H9 (cell line): ENCODE measurements at places on chromosomes 1 and 21. TPM values are rescaled to one million over a fixed set of nuclear protein-coding genes. Genes with fewer than 3 reads are reported as not detected.

The DPH2 gene
- total RNA-seq: 74.4 and 79.6 TPM in 2 replicates

The TRNP1 gene
- total RNA-seq: 38.4 and 39.0 TPM in 2 replicates

The RAB42 gene
- 13.2 and 15.6 TPM in 2 replicates for total RNA-seq

The KLHDC8A gene
- total RNA-seq: 0.96 and 1.0 TPM in 2 replicates

GRCh38 chr1:17089506-17089905 is 29.7 kb downstream of the PADI2 start:
- no peak for DNase-seq
- H3K4me1 ChIP-seq: no peaks in the 10 kb centered on the region
- no peak overlapping the region for H3K4me3 ChIP-seq
- H3K27me3 ChIP-seq: no peaks in the 10 kb centered on the region
- no peak overlapping the region for H3K27ac ChIP-seq

DNA sequence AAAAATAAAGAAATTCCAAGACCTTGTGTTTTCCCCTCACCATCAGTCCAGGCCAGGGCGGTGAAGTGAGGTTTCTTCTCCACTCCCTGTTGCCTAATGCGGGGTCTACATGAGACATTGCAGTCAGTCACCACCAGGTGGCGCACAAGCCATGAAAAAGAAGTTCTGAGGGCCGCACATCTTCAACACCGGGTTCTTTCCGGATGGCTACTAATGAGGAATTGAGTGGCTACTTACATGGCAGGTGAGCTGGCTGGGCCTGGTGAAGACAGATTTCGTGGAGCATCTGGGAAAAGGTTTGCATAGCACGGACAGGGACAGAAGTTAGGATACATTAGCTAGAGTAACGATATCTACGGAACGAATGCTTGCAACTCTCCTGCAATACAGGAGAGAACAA is 15.8 kb upstream of the S100A11 start:
- no peak overlapping the region for H3K27ac ChIP-seq
- H3K4me1 ChIP-seq: no peaks in the 10 kb centered on the region; the same call in 1 of the 2 replicates
- no peak overlapping the region for H3K4me3 ChIP-seq
- DNase-seq: peak; percentile 89

DNA sequence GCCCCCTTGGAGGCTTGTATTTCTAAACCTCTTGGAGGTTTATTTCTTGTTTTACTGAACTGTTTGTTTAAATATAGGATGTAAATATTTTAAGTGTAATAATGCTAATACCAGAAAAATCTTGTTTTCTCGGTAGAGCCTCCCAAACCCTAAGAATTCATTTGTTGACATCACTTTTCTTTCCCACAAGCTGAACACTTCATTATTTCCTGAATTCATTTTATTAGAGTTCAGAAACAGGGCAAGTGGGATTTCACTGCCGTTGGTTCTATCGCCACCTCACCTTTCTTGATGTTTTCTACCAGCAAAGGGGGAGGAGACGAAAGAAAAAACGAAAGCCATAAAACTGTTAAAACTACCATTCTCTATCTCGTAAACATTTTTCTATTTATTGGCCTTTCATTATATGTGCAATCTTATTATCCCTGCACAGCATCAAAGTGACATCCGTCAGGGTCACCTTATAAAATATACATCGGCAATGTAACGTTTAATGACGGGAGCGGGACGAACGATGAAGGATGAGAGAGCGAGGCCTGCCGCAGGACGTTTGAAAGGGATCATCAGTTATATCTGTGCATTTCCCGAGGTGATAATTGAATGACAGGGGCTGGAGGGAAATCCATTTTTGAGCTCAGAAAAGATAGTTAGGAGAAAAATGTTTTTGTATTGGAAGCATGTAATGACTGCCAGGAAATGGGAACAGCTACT is 59.5 kb downstream of the SLC45A1 start:
- H3K27ac ChIP-seq: no peak overlapping the region
- no peak overlapping the region for H3K4me3 ChIP-seq
- H3K4me1 ChIP-seq: peaks cover 3% of the 10 kb centered on the region; the same call in 1 of the 2 replicates
- peaks cover 5% of the 10 kb centered on the region; the same call in 1 of the 2 replicates for H3K36me3 ChIP-seq
- DNase-seq: no peak

DNA sequence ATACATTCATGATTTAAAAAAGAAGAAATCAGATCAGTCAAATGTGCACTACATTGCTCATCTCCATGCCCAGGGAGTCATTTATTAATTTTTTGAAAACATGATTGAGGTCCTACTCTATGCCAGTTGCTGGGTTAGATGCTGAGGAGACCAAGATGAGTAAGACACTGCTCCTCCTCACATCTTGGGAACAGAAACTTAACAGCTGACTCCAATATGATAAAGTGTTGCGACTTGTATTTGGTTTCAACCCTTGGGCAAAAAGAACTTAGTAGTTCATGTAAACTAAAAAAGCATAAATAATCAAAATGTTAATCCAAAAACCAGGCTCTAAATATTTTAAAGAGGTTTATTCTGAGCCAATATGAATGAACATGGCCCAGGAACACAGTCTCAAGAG is 56.9 kb downstream of the OPTC start:
- no peaks in the 10 kb centered on the region for H3K36me3 ChIP-seq
- H3K4me1 ChIP-seq: peaks cover 9% of the 10 kb centered on the region; the same call in 1 of the 2 replicates
- no peak for DNase-seq
- H3K27ac ChIP-seq: no peak overlapping the region

GRCh38 chr1:26239936-26240335 is 5.9 kb downstream of the CEP85 start:
- H3K4me3 ChIP-seq: no peak overlapping the region
- H3K4me1 ChIP-seq: no peaks in the 10 kb centered on the region
- peaks cover 33% of the 10 kb centered on the region for H3K36me3 ChIP-seq
- no peak for DNase-seq

DNA sequence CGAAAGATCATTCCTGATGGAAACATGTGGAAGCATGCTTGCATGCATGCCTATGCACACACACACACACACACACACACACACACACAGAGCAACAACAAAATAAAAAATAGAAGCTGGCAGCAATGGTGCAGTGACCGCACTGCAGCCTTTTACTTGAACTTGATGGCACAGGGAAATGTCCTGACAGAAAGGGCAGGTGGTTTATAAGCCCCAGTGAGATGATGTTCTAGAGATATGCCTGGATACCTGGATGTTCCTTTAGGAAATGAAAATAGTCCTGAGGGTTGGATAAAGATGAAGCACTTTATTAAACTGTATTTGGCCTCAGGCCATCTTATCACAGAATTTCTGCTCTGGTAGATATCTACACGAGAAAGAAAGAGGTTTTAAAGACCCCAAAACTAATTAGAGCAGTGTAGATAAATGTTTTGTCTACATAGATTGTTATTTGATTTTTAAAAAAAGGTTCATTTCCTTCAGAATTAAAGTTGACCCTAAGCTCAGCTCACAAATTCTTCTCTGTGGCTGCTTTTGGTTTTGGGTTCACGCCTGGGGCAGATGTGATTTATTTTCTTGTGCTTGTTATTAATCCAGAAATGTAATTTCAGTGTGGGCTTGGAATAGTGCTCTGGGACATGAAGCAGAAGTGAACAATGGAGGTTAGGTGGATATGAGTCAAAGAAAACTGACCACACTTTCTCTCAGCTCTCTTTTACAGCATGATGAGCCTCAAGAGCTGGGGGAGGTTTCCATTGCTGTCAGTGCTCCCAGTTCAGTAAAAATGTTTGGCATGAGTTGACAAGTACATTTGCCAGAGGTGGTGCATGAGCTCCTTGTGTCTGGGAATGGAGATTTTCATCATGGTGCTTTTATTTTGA is 22.9 kb downstream of the ADAM30 start:
- no peak overlapping the region for H3K4me3 ChIP-seq
- H3K27me3 ChIP-seq: no peaks in the 10 kb centered on the region
- H3K36me3 ChIP-seq: no peaks in the 10 kb centered on the region
- no peaks in the 10 kb centered on the region for H3K4me1 ChIP-seq
- no peak overlapping the region for H3K27ac ChIP-seq
- DNase-seq: no peak

DNA sequence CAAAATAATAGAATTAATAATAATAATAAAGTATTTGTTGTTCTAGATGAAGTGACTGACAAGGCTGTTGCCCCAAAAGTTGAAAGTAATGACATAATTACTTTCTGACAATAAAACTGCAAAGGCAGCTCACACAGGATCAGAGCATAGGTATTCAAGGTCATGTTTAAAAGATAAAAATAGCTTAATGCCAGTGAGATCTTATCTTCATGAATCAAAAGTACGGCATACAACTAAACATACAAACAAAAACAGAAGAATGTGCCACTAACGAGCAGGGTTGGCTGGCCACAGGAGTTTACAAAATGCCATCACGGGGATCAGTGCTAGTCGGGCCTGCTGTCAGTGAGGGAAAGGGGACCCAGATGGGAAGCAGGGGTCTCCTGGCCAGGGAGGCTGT is 22.4 kb upstream of the TMPRSS2 start:
- no peak overlapping the region for H3K4me3 ChIP-seq
- no peak for DNase-seq
- no peaks in the 10 kb centered on the region for H3K27me3 ChIP-seq
- H3K27ac ChIP-seq: no peak overlapping the region

- H3K27me3 ChIP-seq: no peaks in the 10 kb centered on the region
- peaks cover 17% of the 10 kb centered on the region; the same call in 1 of the 2 replicates for H3K4me1 ChIP-seq
- no peak for DNase-seq
- peak overlapping the region; percentile 85 for H3K27ac ChIP-seq
These were observed 13.1 kb downstream of the UBIAD1 start for GRCh38 chr1:11285883-11286734.

DNA sequence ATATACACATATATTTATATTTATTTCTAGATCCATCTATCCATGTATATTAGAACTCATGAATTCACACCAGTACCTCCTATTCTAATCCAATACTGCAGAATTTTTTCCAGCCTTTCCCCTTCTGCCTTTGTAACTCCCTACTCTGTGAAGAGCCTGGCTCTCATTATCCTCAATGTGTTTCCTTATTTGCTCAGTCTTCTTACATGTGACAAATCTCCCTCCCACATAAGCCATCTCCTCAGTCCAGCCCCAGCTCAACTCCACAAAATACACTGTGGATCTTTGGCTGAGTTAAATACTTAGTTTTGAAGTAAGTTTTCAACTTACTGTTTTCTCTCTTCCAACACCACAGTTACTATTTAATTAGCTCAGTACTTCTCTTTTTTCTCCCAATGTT is 45.7 kb downstream of the ATP5PO start:
- no peaks in the 10 kb centered on the region for H3K27me3 ChIP-seq
- no peak for DNase-seq
- H3K27ac ChIP-seq: no peak overlapping the region
- H3K4me1 ChIP-seq: no peaks in the 10 kb centered on the region
- no peaks in the 10 kb centered on the region for H3K36me3 ChIP-seq
- H3K4me3 ChIP-seq: no peak overlapping the region

GRCh38 chr1:41811051-41811795 is 107.5 kb downstream of the HIVEP3 start:
- peak overlapping the region; percentile 50 for H3K4me3 ChIP-seq
- H3K27ac ChIP-seq: no peak overlapping the region
- no peaks in the 10 kb centered on the region for H3K4me1 ChIP-seq
- H3K27me3 ChIP-seq: no peaks in the 10 kb centered on the region
- no peaks in the 10 kb centered on the region; the same call in 2 of the 3 replicates for H3K36me3 ChIP-seq
- no peak for DNase-seq

GRCh38 chr1:165060285-165060793 is 296.2 kb downstream of the LMX1A start:
- no peak overlapping the region for H3K4me3 ChIP-seq
- H3K36me3 ChIP-seq: no peaks in the 10 kb centered on the region
- H3K27me3 ChIP-seq: peaks cover 9% of the 10 kb centered on the region; the same call in 1 of the 2 replicates
- peaks cover 3% of the 10 kb centered on the region; the same call in 1 of the 2 replicates for H3K4me1 ChIP-seq
- H3K27ac ChIP-seq: no peak overlapping the region
- no peak for DNase-seq

- H3K4me3 ChIP-seq: no peak overlapping the region
- no peak for DNase-seq
- H3K4me1 ChIP-seq: no peaks in the 10 kb centered on the region
These were observed 71.1 kb downstream of the SKI start for GRCh38 chr1:2299131-2299627.

DNA sequence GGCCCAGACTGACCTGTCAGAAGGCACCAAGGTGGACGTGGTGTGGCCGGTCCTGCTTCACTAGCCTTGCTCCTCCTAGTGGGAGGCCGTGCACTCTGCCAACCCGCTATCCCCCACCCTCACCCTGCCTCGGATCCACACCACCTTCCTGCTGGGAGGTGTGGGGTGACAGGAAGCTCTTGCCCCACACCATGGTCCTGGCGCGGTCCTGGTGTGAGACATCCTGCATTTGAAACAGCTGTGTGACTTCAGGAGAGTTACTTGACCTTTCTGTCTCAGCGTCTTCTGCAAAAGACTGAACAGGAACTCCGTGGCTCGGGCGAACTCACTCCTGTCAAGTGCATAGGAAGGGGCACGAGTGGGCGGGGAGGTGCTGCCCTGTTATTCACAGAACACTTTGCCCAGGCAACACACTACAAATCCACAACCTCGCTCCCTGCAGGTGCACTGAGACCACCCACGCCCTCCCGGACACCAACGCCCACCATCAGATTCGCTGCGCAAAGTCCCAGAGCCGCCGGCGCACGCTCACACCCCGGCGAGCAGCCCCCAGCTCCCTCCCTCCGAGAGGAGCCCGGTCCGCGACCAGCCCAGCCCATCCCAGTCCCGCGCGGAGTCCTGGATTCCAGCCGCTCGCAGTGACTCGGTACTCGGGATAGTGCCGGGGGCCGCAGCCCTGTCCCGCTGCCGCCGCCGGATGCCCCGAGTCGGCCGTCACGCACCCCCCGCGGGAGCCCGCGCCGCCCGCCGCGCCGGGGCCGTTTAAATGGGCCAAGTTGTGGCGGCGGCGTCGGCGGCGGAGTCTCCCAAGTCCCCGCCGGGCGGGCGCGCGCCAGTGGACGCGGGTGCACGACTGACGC is at the start of gene SAMD11:
TSS of gene SAMD11 (plus strand) at position 793 of the 860 bp plus-strand sequence. CDS start 509 bp downstream, outside the sequence.
- H3K27ac ChIP-seq: no peak within 1 kb of the TSS
- H3K36me3 ChIP-seq: no peaks in the 10 kb centered on the region; the same call in 2 of the 3 replicates
- DNase-seq: peak; percentile 68
- H3K4me1 ChIP-seq: no peaks in the 10 kb centered on the region
- H3K27me3 ChIP-seq: peaks cover 77% of the 10 kb centered on the region

DNA sequence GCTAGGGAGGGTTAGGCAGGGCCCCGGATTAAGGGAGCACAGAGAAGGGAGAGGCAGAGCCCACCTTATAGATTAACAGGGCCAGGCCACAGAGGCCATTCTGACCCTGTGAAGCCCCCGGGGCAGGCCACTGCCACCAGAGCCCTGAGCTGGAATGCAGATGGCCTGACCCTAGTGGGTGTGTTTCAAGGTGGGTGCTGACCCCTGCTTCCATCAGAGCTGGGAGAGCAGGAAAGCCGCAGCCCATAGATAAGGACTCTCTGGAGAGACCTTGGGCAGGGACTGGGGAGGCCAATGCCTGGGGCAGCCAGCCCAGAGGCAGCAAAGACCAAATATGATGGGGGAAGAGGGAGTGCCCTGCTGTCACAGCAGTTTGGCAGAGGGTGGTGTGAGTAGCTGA is 35.9 kb downstream of the NCMAP start:
- no peaks in the 10 kb centered on the region for H3K4me1 ChIP-seq
- no peak overlapping the region for H3K27ac ChIP-seq
- H3K36me3 ChIP-seq: no peaks in the 10 kb centered on the region
- H3K4me3 ChIP-seq: no peak overlapping the region
- H3K27me3 ChIP-seq: no peaks in the 10 kb centered on the region

DNA sequence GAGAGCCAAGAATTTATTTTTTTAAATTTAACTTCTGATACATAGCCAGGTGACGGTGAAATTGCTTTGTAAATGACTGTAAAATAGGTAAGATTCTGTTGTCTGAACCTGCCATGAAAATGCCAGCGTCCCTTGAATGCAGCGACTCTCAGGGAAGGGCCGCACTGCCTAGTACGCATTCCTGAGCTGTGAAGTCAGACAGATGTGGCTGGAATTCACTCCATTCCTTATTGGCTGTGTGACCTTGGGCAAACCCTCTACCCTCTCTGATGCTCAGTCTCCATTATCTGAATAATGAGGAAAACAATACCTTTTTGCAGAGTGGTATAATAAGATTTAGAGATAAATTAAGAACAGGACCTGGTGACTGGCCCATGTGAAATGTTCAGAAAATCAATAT is 167.1 kb upstream of the DAB1 start:
- H3K27ac ChIP-seq: no peak overlapping the region
- H3K27me3 ChIP-seq: no peaks in the 10 kb centered on the region
- no peak overlapping the region for H3K4me3 ChIP-seq
- no peaks in the 10 kb centered on the region; the same call in 1 of the 2 replicates for H3K4me1 ChIP-seq
